Hematopoietic multipotent progenitor cell treated with erythropoietin and hydrocortisone succinate and interleukin-3 and kit ligand, for 17 days (in vitro differentiated cells): ENCODE measurements at places on chromosomes 16 and 17.
A peak's percentile ranks its signal among the peaks of the same experiment; 100 is the strongest.

GRCh38 chr16:67989322-67990017 is 9.2 kb upstream of the DPEP3 start:
- DNase-seq = no peak

GRCh38 chr16:27677263-27677662 is 127.3 kb downstream of the KATNIP start:
- DNase-seq = no peak

DNA sequence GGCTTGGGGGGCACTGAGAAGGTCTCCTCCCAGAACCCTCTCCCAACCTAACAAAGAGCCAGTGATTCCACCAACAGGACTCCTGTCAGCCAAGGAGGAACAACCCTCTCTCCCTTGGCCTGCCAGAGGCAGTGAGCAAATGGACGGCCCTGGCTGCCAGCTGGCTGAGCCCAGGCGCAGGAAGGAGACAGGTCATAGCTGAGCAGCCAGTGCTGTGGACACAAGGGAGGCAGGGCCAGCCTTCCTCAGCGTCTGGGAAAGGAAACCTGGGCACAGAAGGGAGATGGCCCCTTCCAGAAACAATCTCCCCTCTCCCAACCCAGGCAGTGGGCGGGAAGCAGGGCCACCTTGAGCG is 2.1 kb downstream of the MPO start:
- DNase-seq = no peak

DNA sequence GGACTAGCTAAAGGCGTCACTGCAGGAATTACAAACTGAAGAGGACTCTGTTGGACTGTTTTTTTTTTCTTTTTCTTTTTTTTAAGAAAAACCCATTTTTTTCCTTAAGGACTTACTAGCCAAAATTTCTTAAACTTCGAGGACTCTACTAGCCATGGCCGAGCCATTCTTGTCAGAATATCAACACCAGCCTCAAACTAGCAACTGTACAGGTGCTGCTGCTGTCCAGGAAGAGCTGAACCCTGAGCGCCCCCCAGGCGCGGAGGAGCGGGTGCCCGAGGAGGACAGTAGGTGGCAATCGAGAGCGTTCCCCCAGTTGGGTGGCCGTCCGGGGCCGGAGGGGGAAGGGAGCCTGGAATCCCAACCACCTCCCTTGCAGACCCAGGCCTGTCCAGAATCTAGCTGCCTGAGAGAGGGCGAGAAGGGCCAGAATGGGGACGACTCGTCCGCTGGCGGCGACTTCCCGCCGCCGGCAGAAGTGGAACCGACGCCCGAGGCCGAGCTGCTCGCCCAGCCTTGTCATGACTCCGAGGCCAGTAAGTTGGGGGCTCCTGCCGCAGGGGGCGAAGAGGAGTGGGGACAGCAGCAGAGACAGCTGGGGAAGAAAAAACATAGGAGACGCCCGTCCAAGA is 878 bp downstream of the HEXIM1 start:
- peak; percentile 94 for DNase-seq

GRCh38 chr17:56739776-56740175 is 93.9 kb downstream of the C17orf67 start:
- DNase-seq = no peak

DNA sequence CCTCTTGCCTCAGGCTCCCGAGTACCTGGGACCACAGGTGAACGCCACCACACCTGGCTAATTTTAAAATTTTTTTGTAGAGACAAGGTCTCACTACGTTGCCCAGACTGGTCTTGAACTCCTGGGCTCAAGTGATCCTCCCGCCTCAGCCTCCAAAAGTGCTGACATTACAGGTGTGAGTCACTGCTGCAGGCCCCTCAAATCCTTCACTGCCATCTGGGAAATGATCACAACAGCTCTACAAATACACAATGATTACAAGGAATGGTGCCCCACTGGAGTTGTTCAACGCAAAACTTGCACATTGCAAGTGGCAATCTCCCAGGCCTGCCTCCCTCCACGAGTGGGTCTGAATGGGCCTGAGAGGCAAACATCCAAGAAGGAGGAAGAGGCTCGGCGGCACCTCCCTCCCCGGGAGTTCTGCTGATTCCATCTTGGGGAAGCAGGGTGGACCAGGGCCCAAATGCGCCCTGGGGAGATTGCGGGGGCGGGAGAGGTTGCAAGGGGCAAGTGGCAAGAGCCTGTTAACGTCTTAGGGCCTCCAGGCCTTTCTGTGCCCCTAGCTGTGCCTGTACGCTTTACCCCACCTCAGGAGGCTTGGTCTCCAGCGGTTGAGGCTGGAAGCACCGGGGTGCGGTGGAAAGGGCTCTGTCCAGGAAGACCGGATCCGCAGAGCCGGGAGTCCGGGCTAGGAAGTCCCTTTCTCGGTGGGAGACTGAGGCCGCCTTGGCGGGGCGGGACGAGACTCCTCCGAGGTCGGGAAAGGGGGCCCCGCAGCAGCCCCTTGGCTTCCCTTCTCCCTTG is 656 bp upstream of the IGFBP4 start:
- DNase-seq = no peak

DNA sequence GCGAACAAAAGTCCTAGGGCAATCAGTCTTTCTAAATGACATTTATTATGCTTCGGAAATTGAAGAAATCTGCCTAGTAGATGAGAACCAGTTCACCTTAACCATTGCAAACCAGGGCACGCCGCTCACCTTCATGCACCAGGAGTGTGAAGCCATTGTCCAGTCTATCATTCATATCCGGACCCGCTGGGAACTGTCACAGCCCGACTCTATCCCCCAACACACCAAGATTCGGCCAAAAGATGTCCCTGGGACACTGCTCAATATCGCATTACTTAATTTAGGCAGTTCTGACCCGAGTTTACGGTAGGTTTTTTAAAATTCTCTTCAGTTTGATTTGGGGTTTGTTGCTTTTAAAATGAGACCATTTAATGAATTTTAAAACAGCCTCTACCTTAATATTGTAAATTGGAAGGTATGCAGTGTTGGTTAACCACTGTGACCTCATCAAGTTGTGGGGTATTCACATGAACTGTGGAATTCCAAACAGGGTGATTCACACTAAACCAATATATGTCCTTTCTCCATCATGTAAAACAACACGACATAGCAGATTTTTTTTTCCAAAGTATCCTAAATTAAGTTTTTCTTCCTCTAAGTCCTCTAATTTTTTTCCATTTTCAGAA is 6.2 kb upstream of the EVI2A start:
- no peak for DNase-seq

- no peak for DNase-seq
Observed at GRCh38 chr17:13419676-13420075, 182.1 kb downstream of the HS3ST3A1 start.

- no peak for DNase-seq
Observed at GRCh38 chr16:4351880-4352279, 759 bp upstream of the PAM16 start.

GRCh38 chr17:49104511-49105074 is 28.0 kb upstream of the B4GALNT2 start:
- DNase-seq = no peak

- no peak for DNase-seq
Observed at GRCh38 chr16:83781-84615, 6.0 kb downstream of the MPG start.

DNA sequence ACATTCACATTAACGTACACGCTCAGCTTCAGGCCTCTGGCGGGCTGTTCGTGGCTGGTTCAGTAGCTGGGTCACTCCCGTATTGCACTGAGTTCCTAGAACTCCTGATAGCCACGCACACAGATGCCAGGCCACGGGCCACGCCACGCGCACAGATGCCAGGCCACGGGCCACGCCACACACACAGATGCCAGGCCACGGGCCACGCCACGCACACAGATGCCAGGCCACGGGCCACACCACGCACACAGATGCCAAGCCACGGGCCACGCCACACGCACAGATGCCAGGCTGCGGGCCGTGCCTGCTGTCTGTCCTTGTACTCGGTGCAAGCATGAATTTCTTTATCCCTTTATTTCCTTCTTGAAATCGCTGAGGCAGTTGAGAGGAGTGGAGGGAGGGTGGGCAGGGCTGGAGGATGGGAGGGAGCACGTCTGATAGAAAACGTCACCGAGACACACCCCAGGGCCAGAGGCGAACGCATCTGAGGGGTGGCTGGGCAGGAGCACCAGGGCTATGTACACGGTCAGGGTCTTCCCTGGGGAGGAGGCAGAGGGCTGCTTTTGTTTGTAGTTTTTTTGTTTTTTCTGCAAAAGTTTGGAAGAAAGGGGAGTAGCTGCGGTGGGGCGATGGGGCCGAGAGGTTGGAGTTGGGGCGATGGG is 8.6 kb upstream of the PABPN1L start:
- no peak for DNase-seq

DNA sequence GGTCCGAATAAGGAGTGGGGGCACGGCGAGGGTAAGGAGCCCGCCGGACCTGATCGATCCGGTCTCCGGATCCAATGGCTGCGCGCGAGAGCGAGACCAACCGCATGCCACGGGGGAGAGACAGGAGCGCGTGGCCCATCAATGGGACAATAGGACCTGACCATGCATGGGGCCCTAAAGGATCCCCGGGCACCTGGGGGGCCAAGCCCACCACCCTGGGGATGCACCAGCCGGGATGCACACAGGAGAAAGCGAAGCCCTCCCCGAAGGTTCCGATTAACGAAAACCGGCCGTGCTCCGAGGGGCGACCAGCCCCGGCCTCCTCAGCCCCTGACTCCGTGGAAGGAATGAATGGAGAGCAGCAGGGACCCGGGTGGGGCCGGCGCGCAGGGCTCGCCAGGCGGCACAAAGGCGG is 525 bp downstream of the JPT1 start:
- DNase-seq = no peak

DNA sequence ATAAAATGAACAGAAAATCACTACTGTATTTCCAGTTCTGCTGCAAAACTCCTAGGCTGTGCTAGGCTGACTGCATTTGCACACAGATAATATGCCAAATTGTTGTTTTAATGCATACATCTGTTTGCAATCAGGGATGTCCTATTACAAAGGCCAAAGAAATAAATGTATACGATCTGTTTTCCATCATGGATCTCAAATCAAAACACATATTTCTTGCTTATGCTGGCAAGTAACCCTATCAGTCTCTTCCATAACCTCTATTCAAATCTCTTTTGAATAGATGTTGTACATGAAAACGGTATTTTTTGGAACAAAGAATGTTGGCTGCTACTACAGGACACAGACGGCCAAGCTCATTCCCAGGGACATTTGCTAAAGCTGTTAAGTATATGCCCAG is 56.6 kb downstream of the DUSP14 start:
- no peak for DNase-seq

DNA sequence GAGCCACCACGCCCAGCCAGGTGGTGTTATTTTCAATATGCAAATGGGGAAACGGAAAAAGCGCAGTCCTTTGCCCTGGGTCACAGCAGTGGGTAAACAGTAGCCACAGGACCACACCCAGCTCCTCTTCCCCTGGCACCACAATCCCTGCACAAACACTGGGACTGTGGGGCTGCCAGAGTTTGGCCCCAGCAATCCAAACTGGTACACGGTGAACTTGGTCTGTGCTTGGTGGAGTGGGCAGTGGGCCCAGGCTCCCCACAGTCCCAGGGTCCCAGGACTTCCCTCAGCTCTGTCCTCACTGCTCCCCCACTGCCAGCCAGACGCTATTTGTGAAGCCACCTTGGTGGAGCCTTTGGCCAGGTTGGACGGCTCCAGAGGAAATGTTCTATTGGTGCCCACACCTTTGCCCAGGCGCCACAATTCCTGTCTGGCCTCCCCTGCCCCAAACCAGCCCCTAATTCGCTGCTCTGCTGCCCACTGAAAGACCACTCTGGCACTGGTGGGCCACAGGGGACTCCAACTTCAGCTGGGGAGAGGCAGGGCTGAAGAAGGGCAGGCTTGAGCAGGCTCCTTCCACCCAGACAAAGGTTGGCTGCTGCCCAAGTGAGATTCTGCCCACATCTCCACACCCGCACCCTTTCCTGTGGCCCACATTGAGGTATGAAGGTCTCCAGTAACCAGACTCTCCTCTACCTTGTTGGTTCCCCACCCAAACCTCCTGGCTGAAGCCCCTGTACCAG is 2.1 kb downstream of the CHAD start:
- no peak for DNase-seq

- DNase-seq = no peak
Observed at GRCh38 chr17:80065478-80066170, 29.2 kb downstream of the CCDC40 start.

- no peak for DNase-seq
Observed at GRCh38 chr16:58510776-58511628, 4.3 kb upstream of the SETD6 start.

GRCh38 chr16:1816396-1817275 is 10.0 kb downstream of the HAGH start:
- no peak for DNase-seq

DNA sequence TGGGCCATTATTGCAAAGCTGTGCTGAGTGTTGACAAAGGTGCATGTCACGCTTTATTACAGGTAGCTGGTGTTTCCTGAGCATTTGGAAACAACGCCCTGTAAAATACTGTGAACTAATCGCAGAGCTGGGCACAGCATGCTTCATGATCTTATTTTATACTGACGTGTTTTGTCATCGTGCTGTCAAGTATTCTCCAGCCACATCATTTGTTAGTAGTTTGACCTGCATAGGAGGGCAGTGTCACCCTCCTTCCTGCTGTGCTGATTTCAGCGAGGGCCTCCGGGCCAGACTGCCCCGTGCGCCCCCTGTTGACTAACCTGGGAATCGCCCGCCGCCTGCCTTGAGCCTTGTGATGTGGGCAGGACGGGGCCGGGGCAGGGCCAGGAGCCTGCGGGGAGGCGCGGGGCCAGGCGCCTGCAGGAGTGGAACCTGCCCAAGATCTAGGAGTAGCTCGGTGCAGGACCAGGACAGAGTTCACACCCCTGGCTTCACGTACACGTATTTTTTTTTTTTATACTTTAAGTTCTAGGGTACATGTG is 820.7 kb downstream of the KCNJ18 start:
- no peak for DNase-seq

DNA sequence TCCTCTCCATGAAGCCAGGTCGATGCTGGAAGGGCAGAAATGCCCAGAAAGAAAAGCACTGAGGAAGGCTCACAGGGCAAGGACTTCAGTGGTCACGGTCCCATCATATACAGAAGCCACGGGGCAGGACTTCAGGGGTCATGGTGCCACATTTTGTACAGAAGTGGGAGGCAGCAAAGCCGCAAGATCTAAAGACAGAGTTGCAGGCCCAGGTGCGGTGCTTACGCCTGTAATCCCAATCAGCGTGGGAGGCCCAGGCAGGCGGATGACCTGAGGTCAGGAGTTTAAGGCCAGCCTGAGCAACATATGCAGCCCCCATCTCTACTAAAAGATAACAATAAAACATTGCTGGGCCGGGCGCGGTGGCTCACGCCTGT is 96.0 kb downstream of the NXN start:
- DNase-seq = no peak
